ENCODE measurements at places on chromosomes 16 and 17. TPM values are rescaled to one million over a fixed set of nuclear protein-coding genes. Genes with fewer than 3 reads are reported as not detected.

TEX14 gene
- total RNA-seq: 0.73 TPM

ABCC11 gene
- under 0.01 TPM for total RNA-seq

ST6GALNAC2 gene
- total RNA-seq: not detected

GCGR gene
- total RNA-seq: not detected

ABCA8 gene
- total RNA-seq: 47.4 TPM

CDK5RAP3 gene
- total RNA-seq: 31.5 TPM

EVI2B gene
- 1.4 TPM for total RNA-seq

OR3A3 gene
- not detected for total RNA-seq

NETO2 gene
- total RNA-seq: 11.0 TPM

UMOD gene
- not detected for total RNA-seq

CLEC18B gene
- total RNA-seq: 0.20 TPM

GNAO1 gene
- total RNA-seq: under 0.01 TPM

Measured in subcutaneous preadipocyte (primary cell).